Fibroblast of villous mesenchyme (primary cell): ENCODE measurements at places on chromosomes 3 and 15. TPM values are rescaled to one million over a fixed set of nuclear protein-coding genes. Genes with fewer than 3 reads are reported as not detected.

- DNase-seq = no peak
Measured at GRCh38 chr3:147713234-147714133, 304.3 kb downstream of the ZIC1 start.

DNA sequence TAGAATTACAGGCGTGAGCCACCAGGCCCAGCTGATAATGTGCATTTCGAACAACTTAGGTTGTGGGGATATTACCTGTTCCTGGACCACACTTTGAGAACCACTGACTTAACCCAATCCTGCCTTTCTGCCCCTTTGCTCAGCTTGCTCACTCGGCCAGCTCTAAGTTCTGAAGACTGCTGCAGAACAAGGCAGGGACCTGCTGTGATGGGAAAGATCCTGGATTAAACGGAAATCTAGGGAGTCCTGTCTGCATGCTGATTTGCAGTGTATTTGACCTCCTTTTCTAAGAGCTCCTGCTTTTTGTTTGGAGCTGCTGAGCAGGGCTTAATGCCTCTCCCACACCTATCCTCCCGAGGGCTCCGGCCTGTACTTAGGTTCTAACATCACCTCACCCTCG lies 2.9 kb downstream of the LTK start:
- DNase-seq = no peak

GRCh38 chr3:60497902-60498301 lies 753.4 kb downstream of the FHIT start:
- no peak for DNase-seq

DNA sequence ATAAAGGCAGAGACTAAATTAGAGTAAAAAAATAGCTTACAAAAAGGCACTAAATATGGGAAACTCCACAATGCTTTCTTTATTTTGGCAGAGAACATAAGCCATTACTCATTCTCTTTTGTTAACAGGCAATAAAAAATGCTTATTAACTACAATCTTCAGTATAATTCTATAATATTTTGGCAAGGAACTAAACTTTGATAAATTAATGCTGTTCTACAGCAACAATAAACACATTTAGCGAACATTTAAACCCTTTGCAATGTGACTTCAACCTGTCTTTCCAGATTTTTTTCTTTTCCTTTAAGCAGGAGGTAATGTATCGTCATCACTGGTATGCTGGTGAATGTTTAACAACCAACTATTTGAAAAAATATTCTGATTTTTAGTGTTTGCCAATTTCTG lies 42.2 kb upstream of the POU1F1 start:
- no peak for DNase-seq

The KCNAB1 gene
- 0.64 TPM in 1 of 2 replicates, not detected in the other for total RNA-seq

DNA sequence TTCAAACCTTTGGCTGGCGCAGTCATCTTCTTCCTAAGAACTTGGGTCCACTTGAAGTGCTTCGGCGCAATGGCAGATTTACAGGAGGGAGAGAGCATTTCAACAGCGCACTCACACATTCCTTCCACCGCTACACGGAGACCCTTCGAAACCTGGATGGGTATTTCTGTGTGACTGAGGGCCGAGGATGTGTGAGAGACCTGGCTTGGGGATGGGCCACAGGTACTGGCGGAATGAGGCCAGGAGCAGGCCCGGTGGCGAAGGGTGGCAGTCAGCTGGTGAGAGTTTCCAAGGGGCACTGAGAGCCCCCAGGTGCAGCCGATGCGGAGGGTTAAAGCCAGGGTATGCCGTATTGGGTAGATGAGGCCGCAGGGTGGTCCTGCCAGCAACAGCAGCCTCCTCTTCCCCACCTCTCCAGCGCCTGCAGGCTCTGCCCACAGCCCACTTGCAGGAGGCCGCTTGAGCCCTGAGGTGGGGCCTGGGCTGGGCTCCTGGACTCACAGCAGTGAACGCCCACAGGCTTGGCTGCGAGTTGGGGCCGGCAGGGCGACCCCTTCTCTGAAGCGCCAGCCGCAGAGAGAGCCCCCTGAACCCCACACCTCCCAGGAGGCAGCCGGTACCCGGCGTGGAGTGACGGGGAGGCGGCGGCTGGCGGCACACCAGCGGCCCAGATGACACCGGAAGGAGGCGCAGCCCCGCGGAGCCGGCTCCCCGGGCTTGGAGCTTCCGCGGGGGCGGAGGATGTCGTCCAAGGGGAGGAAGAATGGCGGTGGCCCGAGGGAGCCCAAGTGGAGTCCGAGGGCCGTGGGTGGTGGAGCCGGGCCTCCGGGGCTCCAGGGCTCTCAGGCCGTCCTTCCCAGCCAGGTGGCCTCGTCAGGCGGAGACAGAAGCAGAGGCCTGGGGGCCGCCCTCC lies 166.5 kb downstream of the NSMCE3 start:
- no peak for DNase-seq

The PRR23B gene
- total RNA-seq = not detected in 2 replicates

The DOCK3 gene
- total RNA-seq = under 0.01 TPM in 2 replicates

The CHL1 gene
- not detected in 2 replicates for total RNA-seq

GRCh38 chr15:33915571-33916407 lies 52.5 kb upstream of the CHRM5 start:
- no peak for DNase-seq

The TTLL13 gene
- under 0.01 and 0.32 TPM in 2 replicates for total RNA-seq

The LRRC31 gene
- total RNA-seq = not detected in 2 replicates

The CLEC3B gene
- 0.43 and 0.64 TPM in 2 replicates for total RNA-seq

DNA sequence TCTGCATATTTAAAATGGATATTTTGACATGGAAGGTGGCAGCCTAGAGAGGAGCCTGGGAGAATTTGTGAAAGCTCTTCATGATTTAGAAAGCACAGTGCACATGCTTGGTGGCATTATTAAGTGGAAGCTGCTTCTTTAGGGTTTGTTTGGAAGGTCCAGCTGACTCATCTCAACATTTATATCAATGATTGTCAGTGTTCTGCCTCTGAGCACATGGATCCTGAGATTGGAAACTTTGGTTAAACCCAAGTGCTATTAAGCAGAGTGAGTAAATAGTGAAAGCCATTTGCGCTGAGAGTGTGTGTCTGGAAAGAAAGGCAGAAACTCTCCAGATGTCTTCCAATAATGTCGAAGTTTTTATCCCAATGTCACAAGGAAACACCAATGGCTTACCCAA lies 7.4 kb downstream of the NOX5 start:
- no peak for DNase-seq

GRCh38 chr15:42270996-42271395 lies 2.0 kb upstream of the GANC start:
- DNase-seq = peak; percentile 40

GRCh38 chr15:28018291-28019044 lies 80.6 kb downstream of the OCA2 start:
- no peak for DNase-seq

The SLC51B gene
- not detected in 2 replicates for total RNA-seq

- no peak for DNase-seq
Measured at GRCh38 chr3:40701016-40701588, 176.3 kb downstream of the ZNF621 start.

DNA sequence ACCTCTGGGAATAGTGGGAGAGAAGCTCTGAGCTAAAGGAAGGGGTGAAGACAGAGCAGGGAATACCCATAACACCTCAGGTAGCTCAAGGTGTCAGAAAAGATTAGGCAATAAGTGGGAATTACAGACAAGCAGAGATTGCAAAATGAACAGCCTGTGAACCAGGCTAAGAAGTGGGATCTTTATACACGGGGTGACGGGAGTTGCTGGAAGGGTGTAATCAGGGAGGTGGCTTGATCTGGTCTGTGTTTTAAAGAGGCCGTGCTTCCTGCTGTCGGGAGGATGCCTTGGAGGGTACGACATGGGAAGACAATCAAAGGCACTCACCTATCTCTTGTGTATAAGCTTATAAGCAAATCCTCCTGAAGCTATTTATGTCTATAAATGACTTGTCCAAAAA lies 216.3 kb downstream of the CLSTN2 start:
- DNase-seq = no peak

The LRRC15 gene
- total RNA-seq = 0.43 and 3.9 TPM in 2 replicates

The TM4SF18 gene
- total RNA-seq = 0.32 TPM in 1 of 2 replicates, not detected in the other

The GXYLT2 gene
- total RNA-seq = 15.8 and 18.1 TPM in 2 replicates

DNA sequence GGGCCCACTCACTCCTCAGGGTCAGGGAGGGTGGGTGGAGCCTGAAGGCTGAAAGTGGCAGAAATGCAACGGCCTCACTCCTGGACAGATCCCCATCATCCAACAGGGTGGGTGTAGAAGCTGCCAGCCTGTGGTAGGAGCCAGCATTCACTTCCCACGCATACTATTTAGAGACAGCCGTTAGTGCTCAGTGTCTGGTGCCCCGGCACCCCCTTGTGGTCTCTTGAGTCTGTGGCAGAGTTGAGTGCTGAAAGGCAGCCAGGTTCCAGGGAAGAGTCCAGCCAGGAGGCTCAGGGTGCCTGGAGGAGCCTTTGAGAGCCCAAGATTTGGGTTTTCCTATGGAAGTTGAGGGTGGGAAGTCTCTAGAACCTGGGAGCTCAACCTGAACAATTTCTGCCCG lies 2.1 kb upstream of the GNAT1 start:
- DNase-seq = peak; percentile 77

GRCh38 chr3:111582120-111582474 lies 13.0 kb downstream of the ZBED2 start:
- peak; percentile 65 for DNase-seq

- peak; percentile 79 for DNase-seq
Measured at GRCh38 chr3:171970301-171970788, 69.0 kb upstream of the FNDC3B start.

The ATG7 gene
- total RNA-seq = 95.7 and 131 TPM in 2 replicates

The PPP1R14D gene
- not detected in 2 replicates for total RNA-seq

DNA sequence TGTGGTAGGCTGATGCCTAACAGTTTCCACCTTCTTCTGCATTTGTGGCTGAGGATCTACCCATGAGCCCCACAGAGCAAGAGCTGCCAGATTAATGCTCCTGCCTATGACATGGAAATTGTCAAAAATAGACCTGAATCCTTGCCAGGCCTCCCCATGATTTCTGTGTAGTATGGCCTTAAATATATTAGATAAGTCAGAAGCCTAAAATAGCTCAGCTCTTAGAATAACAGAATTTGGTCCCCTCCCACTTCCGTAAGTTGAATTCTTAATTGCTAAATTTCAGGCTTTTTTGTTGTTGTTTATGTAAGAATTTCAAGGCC lies 129.0 kb downstream of the SERPINI1 start:
- DNase-seq = no peak

The DTWD1 gene
- total RNA-seq = 20.9 and 38.0 TPM in 2 replicates

DNA sequence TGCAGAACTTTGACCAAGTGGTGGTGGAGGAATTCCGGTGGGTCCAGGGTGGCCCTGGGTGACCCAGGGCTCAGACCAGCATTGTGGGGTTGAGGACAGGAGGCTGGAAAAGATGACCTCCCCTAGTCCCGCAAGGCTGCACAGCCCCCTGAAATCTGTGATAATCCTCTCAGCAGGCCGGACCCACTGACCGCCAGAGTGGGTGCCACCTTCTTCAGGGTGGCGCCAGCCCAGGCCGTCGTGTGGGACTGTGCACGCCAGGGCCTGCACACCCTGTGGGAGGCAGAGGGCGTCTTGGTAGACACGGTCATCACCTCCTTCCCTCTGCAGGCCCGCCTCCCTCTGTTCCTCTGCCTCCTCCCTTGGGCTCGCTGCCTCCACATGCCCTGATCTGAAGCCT lies 137.7 kb downstream of the TBC1D2B start:
- no peak for DNase-seq

GRCh38 chr3:194804796-194805195 lies 119.1 kb downstream of the FAM43A start:
- no peak for DNase-seq

DNA sequence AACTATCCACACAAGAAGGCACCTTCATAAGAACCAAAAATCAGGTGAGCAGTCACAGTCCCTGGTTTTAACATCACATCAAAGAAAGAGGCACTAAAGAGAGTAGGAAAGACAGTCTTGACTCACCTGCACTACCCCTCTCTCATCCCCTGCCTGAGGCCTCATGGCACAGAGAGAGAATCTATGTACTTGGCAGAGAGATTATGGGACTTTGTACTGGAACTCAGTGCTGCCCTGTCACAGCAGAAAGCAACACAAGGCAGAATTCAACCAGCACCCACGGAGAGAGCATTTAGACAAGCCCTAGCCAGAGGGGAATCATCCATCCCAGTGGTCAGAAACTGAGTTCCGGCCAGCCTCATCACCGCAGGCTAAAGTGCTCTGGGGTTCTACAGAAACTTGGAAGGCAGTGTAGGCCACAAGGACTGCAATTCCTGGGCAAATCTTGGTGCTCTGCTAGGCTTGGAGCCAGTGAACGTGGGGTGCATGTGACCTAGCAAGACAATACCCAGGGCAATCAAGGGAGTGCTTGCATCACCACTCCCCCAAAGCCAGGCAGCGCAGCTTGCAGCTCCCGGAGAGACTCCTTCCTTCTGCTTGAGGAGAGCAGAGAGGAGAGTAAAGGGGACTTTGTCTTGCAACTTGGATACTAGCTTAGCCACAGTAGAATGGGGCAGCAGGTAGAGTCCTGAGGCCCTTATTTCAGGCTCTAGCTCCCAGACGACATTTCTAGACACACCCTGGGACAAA lies 8.5 kb upstream of the RUVBL1 start:
- no peak for DNase-seq

The TATDN2 gene
- 16.0 and 21.9 TPM in 2 replicates for total RNA-seq

- peak; percentile 92 for DNase-seq
Measured at GRCh38 chr3:66397745-66398144, 103.1 kb downstream of the LRIG1 start.

- no peak for DNase-seq
Measured at GRCh38 chr3:29582273-29582672, 301.4 kb downstream of the RBMS3 start.

The GPR62 gene
- under 0.01 TPM in 1 of 2 replicates, not detected in the other for total RNA-seq

DNA sequence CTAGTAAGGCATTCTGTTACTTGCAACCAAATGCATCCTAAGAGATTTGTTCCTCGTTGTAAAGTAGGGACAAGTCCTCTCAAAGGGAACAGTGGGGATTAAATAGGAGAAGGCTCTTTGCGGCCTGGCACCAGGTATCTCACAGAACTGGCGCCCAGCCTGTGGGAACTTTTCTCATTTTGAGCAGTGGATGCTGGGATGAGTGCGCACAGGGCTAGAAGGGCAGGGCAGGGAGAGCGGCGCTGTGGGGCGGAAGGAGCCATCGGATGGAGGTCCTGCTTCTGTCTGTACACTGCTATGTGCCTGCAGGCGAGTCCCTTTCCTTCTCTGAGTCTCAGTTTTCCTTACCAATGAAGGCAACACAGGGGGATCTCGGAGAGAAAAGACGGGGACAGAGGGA lies 50.6 kb downstream of the WNT7A start:
- no peak for DNase-seq

DNA sequence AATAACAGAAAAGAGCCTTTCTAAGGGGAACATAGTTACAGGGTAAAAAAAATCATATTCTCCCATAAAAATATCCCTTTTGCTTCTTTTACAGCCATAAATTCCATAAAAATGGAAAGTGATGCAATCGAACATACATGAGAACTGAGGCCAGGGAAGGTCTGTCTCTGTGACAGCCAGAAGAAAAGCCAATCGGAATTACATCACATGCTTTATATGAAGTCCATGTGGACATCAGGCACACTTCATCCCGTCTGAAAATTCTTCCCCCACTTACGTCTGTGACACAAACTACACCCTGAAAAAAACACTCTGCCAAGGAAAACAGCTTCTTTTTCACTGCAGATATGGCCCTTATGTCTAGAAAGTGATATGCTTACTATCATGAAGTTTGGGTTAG lies 323.5 kb downstream of the ERC2 start:
- peak; percentile 31 for DNase-seq

GRCh38 chr3:72434296-72434695 lies 413.9 kb downstream of the SHQ1 start:
- no peak for DNase-seq
